ENCODE measurements at places on chromosomes 6 and 20.

GRCh38 chr6:31247813-31248212 lies 24.1 kb downstream of the HLA-C start:
- DNase-seq: no peak

DNA sequence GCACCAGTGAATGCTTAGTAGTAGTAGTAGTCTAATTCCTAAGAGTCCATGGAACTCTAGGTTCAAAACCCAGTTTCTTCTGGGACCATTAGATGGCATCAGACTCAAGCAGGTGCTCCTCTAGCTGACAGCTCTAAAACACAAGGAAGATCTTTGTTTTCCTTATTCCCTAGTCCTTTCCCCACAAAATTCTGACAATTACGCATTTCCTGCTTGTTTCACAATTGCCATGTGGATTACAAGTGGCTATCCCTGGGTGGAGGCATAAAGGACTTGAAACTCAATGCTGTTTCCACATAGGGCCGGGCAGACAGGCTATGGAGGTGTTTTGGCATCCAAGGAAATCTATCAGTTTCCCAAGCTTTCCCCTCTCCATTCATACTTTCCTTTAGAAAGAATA lies 9.2 kb upstream of the HLA-DOB start:
- DNase-seq: no peak

DNA sequence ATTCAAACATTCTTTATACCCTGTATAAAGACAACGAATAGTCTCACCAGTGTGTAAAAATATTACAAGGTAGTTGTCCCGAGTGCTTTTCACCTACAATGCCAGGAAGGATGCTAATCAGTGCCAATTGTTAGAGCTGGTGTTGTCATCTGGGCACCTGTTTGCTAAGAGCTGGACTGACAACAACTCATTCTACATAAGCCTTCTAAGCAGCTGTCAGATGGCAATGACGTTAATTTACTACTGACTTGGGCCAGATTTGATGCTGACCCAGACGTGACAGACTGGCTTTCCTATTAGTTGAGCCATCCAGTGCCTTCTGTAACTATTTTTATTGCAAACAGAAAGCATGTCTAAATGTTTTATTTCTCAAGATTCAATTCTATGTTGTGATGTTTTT lies 355.2 kb downstream of the ADGRB3 start:
- DNase-seq: no peak

GRCh38 chr6:65924411-65924810 lies 217.4 kb upstream of the EYS start:
- DNase-seq: no peak

GRCh38 chr6:27176096-27176495 lies 71.4 kb upstream of the PRSS16 start:
- DNase-seq: no peak

- DNase-seq: no peak
Measured at GRCh38 chr6:10073341-10073740, 341.5 kb downstream of the TFAP2A start.

GRCh38 chr6:56790414-56790813 lies 147.7 kb upstream of the DST start:
- no peak for DNase-seq

DNA sequence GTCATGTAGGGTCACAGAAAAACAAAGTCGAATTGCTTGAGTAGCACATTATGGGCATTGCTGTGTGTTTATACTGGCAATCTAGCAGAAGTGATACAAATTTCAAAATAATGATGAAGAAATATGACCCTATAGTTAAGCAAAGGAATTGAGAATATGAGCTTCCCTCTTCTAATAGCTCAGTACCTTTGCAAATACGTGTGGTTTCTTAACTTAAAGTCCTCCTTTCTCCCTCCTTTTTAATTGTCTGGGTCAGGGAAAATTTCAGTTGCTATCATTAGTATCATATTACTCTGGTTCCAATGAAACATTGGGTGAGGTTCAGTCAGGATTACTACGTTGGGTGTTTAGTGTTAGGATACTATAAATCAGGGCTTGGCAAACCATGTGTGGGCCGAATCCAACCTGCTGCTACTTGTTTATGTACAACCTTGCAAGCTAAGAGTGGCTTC lies 166.8 kb upstream of the CARMIL1 start:
- peak; percentile 37 for DNase-seq

- no peak for DNase-seq
Measured at GRCh38 chr20:18904192-18904591, 90.6 kb downstream of the SCP2D1 start.
